ENCODE measurements at places on chromosomes 2 and 18.

GRCh38 chr2:235135990-235136561, 184.3 kb downstream of the SH3BP4 start:
- DNase-seq = peak; percentile 21

DNA sequence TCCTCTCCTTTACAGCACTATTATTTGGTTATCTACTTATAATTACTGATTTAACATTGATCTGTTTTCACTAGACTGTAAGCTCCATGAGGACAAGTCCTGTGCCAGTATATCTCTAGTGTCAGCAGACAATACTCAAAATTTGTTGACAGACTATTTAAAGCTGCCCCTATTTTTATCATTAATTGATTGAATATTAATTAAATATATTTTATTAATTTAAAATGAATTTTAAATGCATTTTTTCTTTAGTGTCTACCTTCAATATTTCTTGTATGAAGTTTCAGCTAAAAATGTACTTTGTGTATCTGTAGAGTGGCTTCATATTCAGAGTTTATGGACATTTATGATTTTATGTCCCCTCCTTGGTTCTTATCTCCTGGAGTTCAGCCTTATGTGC, 26.4 kb upstream of the FHOD3 start:
- no peak for DNase-seq

DNA sequence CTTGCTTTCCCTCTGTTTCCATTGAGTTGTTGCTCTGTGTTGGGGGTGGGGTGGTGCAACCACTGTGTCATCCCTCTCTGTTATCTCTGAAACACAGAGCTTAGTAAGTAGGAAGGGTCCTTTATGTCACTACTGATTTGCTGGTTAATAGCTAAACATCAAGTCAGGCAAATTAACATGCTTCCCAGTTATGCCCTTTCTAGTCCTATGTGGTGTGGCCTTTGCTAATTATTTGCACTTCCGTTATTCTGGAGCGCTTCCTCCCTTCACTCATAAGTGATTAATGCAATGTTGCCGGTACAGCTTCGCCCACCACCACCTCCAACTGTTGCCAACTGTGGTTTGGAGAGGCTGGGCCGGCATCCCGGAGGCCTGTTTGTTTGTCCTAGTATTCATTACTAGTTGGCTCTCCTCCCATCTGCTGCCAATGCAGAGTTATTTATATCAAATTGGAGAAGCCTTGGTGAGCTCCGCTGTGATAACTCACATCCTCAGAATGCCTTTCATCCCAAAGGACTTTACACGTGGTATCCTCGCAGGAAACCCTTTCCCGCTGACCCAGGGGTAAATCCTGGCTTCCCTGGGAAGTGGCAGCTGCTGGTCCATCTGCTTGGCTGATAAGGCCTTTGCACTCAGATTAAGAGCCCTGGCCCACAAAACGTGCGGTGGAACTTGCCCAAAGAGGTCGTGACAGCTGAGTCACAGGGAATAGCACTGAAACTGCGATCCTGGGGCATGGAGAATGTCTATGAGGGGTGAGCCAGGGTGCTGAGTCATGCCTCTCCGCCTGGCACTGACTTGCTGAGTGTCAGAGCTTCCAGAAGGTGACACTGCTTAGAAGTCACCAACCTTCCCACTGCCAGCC, 72.0 kb upstream of the ZCCHC2 start:
- DNase-seq = no peak

DNA sequence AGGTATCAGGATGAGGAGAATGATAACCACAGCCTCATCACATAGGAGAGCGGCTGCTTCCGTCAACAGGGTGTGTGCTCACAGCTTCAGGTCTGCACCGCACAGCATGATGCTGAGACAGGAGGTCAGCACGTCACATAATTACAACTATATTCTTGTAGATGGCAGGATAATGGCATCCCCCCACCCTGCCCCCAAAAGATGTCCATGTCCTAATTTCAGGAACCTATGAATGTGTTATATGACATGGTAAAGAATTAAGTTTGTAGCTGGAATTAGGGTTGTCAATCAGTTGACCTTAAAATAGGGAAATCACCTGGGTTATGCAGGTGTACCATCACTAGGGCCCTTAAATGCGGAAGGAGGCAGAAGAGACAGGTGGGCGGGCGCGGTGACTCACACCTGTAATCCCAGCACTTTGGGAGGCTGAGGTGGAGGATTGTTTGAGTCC, 73.9 kb downstream of the ARL4C start:
- DNase-seq = no peak

All from urinary bladder (tissue), 4 donors.